NCI-H2171 treated with DMSO at 0.1 percent for 48 hours (cell line): ENCODE measurements at places on chromosomes 1 and 21.

DNA sequence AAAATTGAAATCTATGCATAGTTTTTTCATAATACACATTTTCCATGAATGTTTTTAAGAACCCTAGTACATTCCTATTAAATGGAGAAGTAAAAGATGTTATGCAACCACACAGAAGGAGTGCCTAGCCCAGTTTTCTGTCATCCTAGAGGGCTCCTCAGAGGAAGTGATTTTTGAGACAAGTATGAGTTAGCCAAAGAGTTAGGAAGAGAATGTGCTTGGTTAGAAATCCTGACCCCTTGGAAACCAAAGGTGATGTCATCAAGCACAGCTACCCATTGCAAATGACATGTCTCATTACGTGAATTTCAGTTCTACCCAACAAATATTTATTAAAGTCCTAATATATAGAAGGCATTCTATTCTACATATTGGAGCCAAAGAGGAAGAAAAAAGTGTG is 88.9 kb upstream of the TNFSF4 start:
- DNase-seq = no peak

- peak; percentile 35 for DNase-seq
Measured at GRCh38 chr1:53587252-53587988, 128.2 kb downstream of the DMRTB1 start.

GRCh38 chr1:167676205-167676915 is 45.4 kb upstream of the MPZL1 start:
- no peak for DNase-seq

DNA sequence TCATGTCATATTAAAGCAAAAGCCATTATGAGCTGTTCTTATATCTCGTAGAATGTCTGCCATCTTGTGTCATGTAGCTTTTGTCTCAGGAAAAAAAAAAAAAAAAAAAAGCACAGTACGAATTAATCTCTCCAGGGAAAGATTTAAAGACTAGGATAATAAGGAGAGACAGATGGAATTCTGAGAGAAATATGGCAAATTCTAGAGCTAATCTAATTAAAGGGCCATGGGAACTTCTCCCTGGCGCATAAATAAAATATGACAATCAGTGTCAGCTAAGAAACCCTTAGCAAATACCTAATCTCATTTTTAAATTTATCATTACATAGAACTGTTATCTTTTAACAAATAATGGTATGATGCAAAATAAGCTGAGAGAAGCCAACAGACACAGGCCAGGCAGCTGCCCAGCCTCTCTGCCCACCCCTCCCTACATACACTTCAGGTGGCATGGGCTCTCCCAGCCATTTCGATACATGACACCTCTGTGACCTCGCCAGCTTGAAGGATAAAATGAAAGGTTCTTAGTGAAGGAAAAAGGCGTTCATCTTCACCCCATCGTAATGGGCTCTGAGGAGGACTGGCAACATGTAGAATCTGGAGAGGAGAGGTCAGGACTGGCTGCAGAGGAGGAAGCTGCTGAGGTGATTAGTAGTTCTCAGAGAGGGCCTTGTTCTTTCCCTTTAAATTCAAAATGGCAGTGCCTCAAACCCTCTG is 39.8 kb downstream of the DISC1 start:
- DNase-seq = peak; percentile 55

- DNase-seq = no peak
Measured at GRCh38 chr1:31880957-31881687, 57.0 kb downstream of the PTP4A2 start.

DNA sequence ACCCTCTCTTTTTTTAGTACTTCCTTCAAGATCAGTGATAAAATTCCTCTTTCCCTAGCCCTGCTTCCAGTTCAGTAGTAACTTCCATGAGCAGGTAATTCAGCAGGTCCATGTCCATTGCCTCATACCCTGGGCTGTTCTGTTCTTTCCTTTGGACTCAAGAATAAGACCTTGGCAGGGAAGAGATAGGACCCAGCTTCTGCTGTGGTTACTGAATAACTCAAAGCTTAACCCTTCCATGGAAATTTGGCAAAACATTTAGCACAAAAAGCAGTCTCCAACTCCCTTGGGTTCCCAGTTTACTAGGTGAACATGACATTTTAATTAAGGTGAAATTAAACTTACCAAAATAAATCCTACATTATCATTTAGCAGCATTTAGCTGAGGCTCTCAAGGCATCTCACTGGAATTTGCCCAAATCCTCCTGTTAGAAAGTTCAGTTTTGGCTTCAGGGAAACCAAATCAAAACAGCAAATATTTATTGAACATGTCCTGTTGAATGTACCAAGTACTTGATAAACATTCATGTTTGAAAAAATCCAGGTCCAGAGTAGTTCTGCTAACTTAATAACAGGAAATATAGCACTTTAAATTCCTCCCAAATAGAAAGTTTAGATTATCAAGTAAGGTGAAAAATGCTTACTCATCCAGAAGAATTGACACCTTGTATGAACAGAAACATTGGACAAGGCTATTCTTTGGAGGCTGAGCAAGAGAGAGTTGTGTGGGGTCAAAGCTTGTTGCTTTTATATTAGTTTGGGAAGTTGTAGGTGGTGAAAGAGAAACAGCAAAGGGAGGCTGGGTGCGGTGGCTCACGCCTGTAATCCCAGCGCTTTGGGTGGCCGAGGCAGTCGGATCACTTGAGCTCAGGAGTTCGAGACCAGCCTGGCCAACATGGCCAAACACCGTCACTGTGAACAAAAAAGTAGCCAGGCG is 8.4 kb upstream of the SERPINC1 start:
- no peak for DNase-seq

- no peak for DNase-seq
Measured at GRCh38 chr1:195951313-195951712, 656.9 kb downstream of the KCNT2 start.

DNA sequence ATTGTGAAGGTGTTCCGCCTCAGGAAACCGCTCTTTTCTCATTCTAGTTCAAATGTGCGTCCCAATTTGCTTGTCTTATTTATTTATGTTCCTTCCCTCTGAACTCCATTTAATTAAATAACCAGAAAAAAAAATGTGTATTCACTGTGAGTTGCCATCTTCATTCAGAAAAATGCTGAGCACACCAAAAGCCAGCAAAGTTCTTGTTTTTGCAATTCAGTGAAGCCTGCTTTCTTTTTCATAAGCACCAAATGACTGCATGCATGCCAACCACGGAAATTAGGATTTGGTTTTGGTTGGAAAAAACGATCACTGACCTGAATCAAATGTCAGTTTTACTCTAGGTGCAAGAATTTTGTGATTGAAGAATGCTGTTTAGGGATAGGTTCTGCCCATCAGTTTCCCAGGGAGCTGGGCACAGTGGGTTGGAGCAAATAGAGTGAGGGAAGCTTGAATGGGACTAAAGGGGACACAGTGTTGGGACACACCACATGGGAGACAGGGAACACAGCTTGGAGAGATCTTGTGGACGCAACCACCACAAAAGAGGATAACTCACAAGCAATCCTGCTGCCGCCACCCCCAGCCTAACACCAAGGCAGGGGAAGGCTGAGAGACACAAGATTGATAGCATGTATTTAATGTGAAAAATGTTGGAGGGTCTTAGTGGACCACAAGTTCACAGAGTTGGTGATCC is 183.4 kb upstream of the GALNT2 start:
- no peak for DNase-seq

DNA sequence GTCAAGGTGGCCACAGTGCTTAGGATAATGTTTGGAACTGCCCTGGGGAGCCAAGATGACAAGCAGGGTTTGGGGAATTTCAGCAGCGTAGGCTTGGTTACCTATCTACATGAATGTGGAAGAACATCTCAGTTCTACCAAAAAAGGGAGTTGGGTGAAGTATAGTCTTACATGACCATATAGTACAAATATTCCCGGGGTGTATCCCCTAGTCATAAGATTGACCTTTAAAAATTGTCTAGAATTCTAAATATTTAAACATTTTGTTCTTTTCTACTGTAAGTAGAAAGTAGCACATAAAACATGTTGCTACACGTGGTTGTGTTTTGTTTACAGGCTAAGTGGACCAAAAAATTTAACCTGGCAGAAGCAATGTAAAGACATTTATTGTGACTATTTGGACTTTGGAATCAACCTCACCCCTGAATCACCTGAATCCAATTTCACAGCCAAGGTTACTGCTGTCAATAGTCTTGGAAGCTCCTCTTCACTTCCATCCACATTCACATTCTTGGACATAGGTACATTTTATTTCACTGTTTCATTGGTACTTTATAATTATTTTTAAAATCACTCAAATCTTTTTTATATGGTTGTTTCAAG is 20.3 kb downstream of the IL12RB2 start:
- DNase-seq = no peak

DNA sequence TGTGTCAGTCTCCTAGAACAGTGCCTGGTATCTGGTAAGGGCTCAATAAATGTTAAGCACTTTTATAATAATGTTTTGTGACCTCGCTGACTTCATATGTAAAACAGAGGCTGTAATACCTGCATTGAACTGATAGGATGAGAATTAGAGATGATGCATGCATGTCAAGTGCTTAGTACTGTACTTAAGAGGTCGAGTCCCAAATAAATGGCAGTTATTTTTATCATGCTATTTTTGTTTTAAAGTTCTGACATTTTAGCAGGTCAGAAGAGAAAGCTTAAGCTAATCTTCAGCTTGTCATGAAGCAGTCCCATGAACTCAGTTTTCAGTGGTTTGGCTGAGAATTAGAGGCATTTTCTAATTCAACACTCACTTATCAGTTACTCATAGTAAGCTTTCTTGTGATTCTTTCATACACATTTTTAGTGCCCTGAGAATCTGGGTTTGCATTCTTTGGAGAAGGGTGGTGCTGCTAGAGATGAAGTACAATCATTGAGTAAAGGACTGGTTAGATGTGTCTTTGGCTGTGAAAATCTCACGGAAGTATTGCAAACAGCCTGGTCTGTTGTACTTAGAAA is 75.7 kb upstream of the RAVER2 start:
- DNase-seq = no peak

DNA sequence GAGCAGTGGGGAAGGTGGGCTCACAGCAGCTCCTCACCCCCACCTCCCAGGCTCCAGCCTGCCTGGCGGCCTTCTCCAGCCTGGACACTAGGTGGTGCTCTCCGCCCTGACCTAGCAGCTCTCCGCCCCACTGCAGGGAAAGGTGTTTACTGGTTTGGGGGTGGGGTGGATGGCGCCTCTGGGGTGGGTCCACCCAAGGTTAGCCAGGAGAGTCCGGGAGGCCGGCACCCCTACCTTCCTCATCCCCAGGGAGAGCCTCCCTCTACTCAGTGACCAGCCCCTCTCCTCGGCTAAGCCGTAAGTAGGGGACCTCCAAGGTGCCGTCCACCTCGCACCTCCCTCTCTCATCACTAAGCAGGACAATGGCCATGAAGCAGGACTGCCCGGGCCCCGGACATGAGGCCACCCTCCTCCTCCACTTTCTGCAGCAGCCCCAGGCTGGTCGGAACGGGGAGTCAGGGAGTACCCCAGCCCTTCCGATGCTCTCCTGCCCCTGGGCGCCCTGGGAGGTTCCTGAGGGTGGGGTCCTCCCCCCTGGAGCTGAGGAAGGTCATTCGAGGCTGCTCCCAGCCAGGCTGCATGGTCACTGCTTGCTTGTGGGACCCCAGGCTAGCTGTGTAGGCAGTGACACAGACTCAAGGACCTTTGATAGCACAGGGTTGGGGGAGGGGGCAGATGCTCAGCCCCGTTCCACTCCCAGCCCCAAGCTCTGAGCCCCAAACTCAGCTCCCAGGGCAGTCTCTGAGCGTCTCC is 101.4 kb upstream of the VAMP3 start:
- peak; percentile 59 for DNase-seq

DNA sequence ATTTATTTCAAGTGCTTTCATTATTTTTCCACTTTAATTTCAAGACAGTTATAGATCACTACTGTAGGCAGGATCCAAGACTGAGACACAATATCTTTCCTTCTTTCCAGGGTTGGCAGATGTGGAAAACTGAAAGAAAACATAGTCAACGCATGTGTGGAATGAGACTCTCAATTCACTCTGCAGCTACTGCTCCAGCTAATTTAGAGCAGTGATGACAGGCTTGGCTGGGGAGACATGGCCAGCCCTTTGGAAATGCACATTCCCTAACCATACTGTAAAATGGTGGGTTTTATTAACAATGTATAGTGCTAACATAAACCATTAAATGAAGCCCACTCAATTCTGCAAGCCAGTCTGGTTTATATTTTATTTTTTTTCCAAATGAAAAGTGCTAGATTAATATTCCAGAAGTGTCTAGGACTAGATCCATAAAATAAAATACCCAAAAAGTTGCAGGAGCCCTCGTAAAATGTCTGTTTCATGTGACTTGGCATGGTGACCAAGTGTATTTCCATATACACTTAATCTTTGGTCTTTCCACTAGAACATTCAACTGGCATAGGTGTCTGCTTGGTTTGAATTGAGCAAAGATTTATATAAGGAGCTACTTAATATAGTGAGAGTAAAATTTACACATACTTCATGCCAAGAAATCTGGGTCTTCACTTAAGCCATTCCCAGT is 32.9 kb downstream of the COL11A1 start:
- no peak for DNase-seq

DNA sequence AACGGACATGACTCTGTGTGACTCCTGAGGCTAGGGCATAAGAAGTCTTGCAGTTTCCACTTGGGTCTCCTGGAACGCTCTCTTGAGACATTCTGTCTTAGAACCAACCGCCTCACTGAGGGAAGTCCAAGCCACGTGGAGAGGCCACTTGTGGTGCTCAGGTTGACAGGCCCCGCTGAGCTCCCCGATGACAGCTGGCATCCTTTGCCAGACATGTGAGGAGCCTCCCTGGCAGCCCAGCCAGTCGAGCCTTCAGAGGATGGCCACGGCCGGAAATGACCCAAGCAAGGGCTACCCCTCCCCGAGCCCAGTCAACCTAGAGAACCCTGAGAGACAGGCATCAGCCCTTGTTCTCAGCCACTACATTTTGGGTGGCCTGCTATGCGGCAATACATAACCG is 20.7 kb downstream of the PLEKHA6 start:
- no peak for DNase-seq

DNA sequence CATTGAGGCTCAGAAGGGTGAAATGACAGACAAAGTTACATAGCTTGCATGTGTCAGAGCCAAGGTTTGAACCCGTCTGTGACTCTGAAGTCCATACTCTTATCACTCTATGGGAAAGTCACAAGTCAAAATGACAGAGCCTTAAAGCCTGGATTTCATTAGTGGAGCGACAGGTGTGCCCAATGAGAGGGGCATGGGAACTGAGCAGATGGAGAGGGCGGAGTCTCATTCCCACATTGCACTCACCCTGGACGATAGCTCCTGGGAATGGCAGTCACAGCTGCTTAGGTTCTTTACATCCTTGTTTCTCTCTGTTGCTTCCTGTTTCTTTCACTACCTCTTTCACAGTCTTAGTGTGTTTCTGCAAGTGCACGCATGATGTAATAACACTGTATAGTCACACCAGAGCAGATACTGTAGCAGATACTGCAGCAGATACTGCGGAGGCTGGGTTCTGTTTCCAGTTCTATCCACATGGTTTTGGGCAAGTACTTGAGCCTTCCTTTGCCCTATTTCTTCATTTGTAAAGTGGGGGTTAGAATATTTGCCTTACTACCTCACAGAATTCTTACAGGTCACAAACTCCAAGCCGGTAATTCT is 127.2 kb downstream of the ZSCAN20 start:
- peak; percentile 96 for DNase-seq

- no peak for DNase-seq
Measured at GRCh38 chr1:210624722-210625121, 296.0 kb downstream of the HHAT start.

- peak; percentile 9 for DNase-seq
Measured at GRCh38 chr1:56295949-56296929, 283.1 kb downstream of the PLPP3 start.
